ENCODE measurements at places on chromosomes 3 and 15. TPM values are rescaled to one million over a fixed set of nuclear protein-coding genes. Genes with fewer than 3 reads are reported as not detected.

DNASE1L3 gene
- 0.08 TPM for total RNA-seq

GOLGA8Q gene
- 0.11 TPM for total RNA-seq

GHSR gene
- total RNA-seq, result not detected

CADM2 gene
- 0.05 TPM for total RNA-seq

RTP1 gene
- total RNA-seq, result not detected

SMAD6 gene
- 25.5 TPM for total RNA-seq

TTLL13 gene
- total RNA-seq, result 0.57 TPM

KCNH8 gene
- not detected for total RNA-seq

CYP1A2 gene
- not detected for total RNA-seq

ZBBX gene
- total RNA-seq, result not detected

CPN2 gene
- not detected for total RNA-seq

EIF4E3 gene
- total RNA-seq, result 3.9 TPM

GCNT3 gene
- total RNA-seq, result 105 TPM

FHIT gene
- total RNA-seq, result 0.75 TPM

PLA1A gene
- 0.25 TPM for total RNA-seq

SCN11A gene
- total RNA-seq, result 0.01 TPM

ITIH1 gene
- not detected for total RNA-seq

TMEM212 gene
- total RNA-seq, result not detected

TRPM1 gene
- not detected for total RNA-seq

SAMMSON gene
- not detected for total RNA-seq

VEPH1 gene
- 0.53 TPM for total RNA-seq

ACOX2 gene
- 8.8 TPM for total RNA-seq

DGKG gene
- 7.3 TPM for total RNA-seq

ZNF770 gene
- total RNA-seq, result 13.0 TPM

SERPINI1 gene
- total RNA-seq, result 3.0 TPM

AADAC gene
- 11.5 TPM for total RNA-seq

DNAJC17 gene
- 25.2 TPM for total RNA-seq

EPB42 gene
- total RNA-seq, result not detected

SYNM gene
- 28.6 TPM for total RNA-seq

LRRK1 gene
- total RNA-seq, result 13.6 TPM

TEX9 gene
- 4.9 TPM for total RNA-seq

ADGRG7 gene
- total RNA-seq, result not detected

ATP8B4 gene
- 1.0 TPM for total RNA-seq

PAK6 gene
- 0.21 TPM for total RNA-seq

MAPKBP1 gene
- total RNA-seq, result 4.9 TPM

CPLX3 gene
- not detected for total RNA-seq

SLC24A1 gene
- 4.1 TPM for total RNA-seq

KBTBD13 gene
- total RNA-seq, result not detected

GOLGA8R gene
- 0.19 TPM for total RNA-seq

CDC25A gene
- 8.9 TPM for total RNA-seq

RAP2B gene
- total RNA-seq, result 7.7 TPM

POLQ gene
- total RNA-seq, result 5.8 TPM

CYP1A1 gene
- total RNA-seq, result 1.2 TPM

GRIP2 gene
- 1.3 TPM for total RNA-seq

CDHR4 gene
- 0.12 TPM for total RNA-seq

FGF12 gene
- total RNA-seq, result 0.67 TPM

GLDN gene
- total RNA-seq, result 0.08 TPM

Data from A549 treated with AZD2906 at 1 μM for 4 hours (cell line).